Renal cortical epithelial cell (primary cell): ENCODE measurements at places on chromosomes 2 and 18. TPM values are rescaled to one million over a fixed set of nuclear protein-coding genes. Genes with fewer than 3 reads are reported as not detected.

UGT1A4 gene
- total RNA-seq, result 1.2 and 3.8 TPM in 2 replicates

EGR4 gene
- not detected in 2 replicates for total RNA-seq

CD302 gene
- total RNA-seq, result 0.69 and 3.8 TPM in 2 replicates

NPPC gene
- total RNA-seq, result 0.40 TPM in 1 of 2 replicates, not detected in the other

DNA sequence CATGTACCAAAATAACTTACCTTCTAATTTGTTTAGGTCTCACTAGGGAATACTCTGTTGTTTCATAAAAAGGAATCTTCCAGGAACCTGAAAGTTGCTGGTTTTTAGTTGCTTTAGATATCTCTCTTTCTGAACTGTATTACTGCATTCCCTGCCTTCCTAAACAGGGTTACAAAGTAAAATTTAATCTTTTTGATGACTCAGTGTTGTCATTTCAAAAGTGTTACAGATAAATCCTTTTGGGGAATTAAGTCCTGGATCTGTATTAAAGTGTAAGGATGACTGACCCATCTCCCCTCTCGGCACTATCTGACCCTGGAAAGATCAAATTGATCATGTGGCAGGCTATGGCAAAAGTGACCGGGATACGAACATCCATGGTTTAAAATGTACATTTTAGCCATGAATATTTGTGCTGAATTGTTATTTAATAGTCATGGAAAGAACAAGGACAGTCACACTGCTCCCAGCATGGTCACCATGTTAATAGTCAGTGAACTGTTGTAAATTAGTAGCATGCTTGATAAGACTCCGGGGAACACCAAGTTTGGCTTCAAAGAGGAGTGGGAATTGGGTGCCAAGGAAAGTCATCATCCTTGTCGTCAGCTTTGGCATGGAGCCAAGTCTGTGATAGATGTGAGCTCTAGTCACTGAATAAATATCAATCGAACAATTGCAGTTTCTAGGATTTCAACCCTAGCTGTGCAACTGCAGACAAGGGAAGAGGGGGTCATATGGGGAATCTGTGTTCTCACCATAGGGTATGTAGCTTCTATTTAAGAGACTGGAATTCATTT, 4.2 kb downstream of the PLEKHA3 start:
- peak; percentile 31 for DNase-seq

DNA sequence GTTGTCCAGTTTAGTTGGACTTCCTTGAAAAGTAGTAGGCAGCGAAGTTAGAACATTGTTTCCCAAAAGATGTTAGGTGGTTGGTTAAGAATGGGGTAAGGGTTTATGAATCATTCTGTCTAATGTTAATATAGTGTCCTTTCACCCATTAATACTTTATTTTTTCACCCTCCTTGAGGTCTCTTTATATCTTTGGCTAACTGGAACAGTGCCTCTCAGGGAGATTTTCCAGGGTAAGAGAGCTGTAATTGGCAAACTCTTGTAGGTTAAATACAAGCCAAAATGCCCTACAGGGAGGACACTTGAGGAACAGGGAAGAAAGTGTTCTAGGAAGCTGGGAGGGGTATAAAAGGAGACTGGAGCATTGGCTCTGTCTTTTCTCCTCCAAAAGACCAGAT, 22.3 kb downstream of the C18orf63 start:
- DNase-seq, result peak; percentile 25

DNA sequence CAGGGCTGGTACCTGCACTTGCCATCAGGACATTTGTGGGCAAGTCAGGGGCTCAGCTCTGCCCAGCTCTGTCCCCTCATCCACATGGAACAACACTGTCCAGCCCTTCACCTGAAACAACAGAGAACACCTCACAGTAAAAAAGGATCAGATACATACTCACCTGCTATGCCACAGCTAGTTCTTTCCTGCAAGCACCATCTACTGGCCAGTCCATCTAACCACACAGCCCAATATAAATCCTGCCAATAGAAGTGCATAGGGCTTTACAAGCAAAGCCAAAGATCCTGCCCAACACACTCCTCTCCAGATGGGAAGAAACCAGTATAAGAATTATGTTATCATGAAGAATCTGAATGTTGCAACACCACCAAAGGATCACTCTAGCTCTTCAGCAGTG, 52.2 kb upstream of the GALNT13 start:
- DNase-seq, result no peak

GRCh38 chr2:173247156-173247555, 107.5 kb upstream of the CDCA7 start:
- no peak for DNase-seq

GRCh38 chr2:138698428-138698827, 81.8 kb downstream of the NXPH2 start:
- no peak for DNase-seq

DNA sequence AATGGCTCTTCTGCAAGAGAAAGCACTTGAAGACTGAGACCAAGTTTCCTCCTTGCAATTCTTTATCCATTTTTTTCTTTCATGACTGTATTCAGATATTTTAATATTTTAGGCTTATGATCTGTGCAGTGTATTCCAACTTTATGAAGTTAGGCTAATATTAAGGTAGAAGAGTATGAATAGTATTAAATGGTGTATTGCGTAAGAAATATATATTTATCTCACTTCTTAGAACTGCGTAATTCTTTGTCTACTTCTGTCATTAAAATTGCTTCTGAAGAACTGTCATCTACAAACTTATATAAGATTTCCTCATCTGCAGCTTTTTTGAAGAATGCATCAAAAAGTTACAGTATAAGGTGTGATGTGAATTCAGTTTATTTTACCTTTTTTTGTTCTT, 183.2 kb downstream of the DLGAP1 start:
- DNase-seq, result no peak

GRCh38 chr18:12586956-12587355, 71.0 kb downstream of the SPIRE1 start:
- DNase-seq, result no peak

DNA sequence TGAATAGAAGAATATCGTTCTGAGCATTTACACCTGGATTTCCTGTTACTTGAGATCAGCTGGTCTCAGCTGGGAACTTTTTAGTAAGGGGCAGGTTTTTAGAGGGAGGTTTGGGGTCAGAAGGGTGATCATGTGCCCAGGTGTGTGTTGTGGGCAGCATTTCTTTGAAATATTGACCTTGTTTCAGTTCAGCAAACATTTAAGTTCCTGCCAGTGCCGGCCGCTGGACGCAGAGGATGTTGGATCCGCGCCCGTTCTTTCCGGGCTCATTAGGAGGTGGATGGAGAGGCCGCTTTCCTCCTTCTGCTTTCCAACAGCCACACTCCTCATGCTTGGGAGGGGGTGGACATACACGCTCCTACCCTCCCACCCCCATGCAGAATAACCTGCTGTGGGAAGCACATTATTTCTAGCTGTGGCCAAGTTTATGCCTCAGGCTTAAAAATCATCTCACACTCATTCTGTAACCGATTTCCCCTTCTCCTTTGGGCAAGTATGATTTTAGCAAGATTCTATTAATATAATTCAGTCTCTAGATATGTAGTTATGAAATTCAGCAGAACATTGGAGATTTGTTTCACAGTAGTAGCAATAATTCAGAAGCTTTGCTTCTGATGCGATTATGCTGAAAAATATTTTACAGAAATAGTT, 131.4 kb downstream of the ZNF236 start:
- DNase-seq, result peak; percentile 41
